ENCODE measurements at places on chromosomes 6 and 20.

DNA sequence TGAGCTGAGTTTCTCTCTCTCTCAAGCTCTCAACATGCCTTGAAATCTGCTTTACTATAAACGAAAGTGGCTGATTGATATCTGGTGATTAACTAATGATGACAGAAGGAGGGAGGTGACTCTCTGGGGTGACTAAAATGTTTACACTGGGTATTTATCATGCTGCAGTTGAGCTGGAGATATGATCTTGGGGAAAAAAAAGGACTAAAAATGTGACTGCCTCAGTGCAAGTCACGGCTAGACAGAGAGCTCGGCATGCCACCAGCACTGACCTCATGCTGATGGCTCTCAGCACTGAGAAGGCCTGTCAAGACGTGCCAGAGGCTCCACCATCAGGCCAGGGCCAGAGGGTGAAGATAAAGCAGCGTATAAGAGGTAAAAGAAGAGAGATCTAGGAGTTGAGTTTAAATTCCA, 103.1 kb upstream of the SPACA1 start:
- DNase-seq, result no peak

GRCh38 chr6:47663462-47664216, 34.7 kb upstream of the ADGRF4 start:
- DNase-seq, result no peak

GRCh38 chr20:34824806-34825529, 483 bp downstream of the NCOA6 start:
- peak; percentile 67 for DNase-seq

GRCh38 chr6:37024656-37025337, 19.3 kb downstream of the FGD2 start:
- DNase-seq, result no peak

DNA sequence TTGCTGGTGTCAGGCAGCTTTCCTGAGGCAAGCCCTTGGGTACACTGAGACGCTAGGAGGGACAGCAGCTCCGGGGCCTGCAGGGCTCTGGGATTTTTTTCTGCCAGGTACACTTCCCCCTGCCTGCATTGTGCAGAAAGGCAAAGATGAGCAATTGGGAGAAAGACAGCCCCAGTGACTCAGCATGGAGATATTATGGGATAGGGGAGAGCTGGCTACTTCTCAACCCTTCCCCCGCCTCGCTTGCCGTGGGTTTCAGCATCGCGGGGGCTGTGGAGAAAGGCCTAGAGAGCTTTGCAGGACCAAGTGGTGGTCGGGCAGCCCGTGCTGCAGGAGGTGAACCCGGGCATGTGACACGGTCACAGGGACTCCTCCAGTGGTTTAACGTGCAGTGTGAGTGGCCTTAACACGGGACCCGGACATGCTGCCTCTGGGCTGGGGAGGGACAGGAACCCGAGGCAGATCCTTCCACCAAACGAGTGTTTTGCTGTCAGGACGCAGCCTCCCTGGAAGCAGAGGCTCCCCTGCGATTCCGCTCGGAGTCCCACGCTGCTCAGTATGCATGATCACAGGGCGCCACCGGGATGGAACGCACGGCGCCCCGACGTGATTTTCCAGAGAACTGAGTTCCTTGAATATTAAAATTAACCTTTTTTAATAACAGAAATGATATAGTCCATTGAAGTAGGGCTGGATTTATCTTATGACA, 139.9 kb downstream of the CDH4 start:
- no peak for DNase-seq
